SHP77 (cell line): ENCODE measurements at places on chromosomes 2 and 18.

DNA sequence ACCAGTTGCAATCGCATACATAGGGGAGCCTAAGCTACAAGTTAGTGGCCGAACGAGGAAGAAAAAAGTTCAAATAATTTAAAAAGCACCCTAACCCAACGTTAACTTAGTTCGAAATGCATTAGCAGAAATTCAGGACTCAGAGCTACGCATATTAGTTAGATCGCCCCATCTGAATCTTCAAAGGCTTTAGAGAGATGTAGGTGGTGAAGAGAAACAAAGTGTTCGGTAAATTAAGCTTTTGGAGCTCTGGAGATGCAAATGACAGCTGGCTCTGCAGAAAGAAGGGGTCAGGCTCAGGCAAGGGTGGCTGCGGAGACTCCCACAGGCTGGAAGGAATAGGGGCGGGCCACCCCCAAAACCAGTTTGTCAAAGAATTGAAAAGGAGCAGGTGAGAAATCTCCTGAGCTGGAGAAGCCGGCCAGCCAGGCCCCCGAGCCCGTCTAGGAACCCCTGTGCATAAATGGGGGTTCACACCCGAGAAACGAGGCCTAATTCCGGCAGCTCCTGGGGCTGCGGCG is 621 bp downstream of the TXNL1 start:
- no peak for DNase-seq

GRCh38 chr2:75807992-75808391 is 97.3 kb upstream of the GCFC2 start:
- no peak for DNase-seq

- no peak for DNase-seq
Measured at GRCh38 chr2:20868377-20868776, 45.5 kb upstream of the LDAH start.

GRCh38 chr2:85900366-85900765 is 11.6 kb upstream of the ST3GAL5 start:
- no peak for DNase-seq

DNA sequence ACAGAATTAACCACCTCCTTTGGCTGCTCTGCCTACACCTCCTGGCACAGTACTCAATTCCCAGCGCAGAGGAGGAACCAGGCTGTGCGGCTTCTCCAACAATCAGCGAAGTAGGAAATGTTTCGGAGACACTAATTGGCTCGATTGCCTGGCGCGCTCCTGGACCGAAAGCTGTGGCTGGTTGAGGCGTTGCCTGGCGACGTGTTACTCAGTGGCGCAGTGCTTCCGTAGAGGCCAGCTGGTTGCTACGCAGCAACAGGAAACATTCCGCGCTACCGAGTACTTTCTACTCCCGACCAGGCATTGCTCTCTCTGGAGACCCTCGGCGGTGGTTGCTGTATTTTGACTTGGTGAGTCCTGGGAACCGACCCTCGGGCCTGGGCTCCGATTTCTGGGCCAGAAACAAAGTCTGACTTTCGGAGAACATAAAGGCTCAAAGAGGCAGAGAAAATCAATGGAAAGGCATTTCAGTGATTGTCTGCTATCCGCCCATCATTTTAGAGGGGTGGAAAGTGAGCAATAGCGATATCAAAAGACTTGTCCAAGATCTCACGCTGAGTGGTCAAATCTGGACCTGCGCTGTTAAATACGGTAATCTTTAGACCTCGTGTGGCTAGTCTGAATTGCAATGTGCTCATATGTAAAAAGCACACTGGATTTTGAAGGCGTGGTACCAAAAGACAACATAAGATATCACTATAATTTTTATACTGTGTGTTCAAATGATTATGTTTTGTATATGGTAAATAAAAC is at the start of gene DNAH6:
TSS of gene DNAH6 (plus strand) at position 265 of the 753 bp plus-strand sequence. CDS start 1,329 bp downstream, outside the sequence.
- peak; percentile 96 for DNase-seq

DNA sequence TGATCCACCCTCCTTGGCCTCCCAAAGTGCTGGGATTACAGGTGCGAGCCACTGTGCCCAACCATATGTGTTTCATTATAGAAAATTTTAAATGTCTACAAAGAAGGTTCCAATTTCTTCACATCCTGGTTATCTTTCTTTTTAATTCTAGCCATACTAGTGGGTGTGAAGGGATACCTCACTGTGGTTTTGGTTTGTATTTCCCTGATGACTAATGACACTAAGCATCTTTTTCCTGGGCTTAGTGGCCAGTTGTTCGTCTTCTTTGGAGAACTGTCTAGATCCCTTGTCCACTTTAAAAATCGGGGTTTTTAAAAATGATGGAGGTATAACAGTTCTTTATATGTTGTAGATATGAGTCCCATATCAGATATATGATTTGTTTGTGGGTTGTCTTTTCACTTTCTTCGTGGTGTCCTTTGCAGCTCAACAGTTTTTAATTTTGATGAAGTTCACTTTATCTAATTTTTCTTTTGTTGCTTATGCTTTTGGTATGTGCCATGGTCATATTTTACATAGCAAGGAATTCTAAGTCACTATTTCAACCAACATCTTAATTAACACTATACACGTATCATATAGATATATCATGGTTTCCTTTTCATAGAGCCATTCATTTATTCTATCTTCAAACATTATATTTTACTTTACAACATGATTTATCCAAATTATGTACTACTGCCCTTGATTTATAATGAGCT is 135.0 kb upstream of the RIOK3 start:
- DNase-seq, result no peak

GRCh38 chr2:23199115-23199918 is 185.7 kb upstream of the KLHL29 start:
- DNase-seq, result peak; percentile 6

DNA sequence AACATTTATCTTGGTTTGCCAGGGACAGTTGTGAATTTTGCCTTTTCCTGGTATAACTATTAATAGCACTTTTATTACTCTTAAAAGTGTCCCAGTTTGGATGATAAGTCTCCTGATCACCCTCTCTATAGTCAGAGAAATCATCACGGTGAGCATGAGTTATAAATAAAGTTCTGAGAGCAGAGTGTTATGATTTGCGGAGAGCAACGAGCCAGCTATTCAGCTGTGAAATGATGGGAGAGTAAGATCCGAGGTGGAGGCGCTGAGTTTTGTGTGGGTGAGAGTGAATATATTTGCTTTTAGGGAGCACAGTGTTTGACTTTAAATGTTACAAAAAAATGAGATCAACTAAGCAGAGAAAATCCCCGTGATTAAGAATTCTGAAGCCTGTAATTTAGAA is 179.6 kb downstream of the DSC3 start:
- no peak for DNase-seq

- peak; percentile 49 for DNase-seq
Measured at GRCh38 chr18:25896178-25896780, 194.1 kb downstream of the SS18 start.

- no peak for DNase-seq
Measured at GRCh38 chr2:200296118-200296517, 10.4 kb upstream of the SPATS2L start.

DNA sequence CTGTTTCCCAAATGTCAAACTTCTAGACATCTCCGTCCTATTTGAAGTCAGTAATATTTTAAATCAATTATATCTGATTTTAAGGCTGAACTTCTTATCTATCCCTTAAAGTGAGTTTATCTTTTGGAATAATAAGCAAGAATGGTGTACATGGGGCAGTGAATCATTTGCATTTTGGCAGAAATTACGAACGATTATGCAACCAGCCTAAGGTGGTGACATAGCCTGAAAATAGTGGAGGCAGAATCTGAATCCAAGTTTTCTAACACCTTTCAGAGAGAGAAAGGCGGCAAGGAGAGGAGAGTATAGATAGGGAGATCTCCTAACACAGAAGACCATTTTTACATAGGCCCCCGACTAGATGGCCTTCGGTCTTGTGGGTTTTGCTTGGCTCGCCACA is 10.7 kb downstream of the ZBTB14 start:
- DNase-seq, result no peak

GRCh38 chr2:181185948-181186347 is 205.5 kb downstream of the UBE2E3 start:
- DNase-seq, result no peak

DNA sequence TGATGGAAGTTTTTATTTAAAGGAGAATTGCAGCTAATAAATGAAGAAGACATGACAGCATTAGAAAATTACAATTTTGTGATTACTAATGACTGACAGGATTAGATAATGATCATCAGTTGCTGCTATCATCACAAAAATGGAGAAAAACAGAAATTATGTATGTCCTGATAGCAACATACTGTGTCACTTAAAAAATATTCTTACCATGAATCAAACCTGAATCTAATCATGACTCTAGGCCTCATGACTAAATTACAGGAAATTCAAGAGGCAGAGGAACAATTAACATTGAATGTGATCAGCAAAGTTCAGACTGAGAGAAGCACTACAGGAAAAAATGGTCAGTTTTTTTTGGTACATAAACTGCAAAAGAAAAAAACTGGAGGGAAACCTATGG is 147.8 kb downstream of the PMAIP1 start:
- DNase-seq, result no peak

DNA sequence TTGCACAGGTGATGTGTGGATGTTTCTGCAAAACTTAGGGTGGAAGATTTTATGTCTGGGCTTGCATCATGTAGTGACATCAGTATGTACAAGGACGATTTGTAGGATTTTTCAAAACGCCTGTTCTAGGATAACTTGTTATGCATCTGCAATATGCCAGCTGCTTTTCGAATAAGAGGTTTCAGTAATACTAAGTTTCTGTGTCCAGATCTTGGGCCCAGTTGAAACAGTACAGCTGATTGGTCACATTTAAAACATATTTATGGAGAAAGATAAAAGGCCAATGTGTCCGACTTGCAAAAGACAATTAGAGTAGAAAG is 1.2 kb downstream of the PTPN4 start:
- no peak for DNase-seq

- DNase-seq, result no peak
Measured at GRCh38 chr2:33363325-33364298, 112.8 kb upstream of the RASGRP3 start.

- DNase-seq, result no peak
Measured at GRCh38 chr2:38494394-38494793, 108.3 kb downstream of the HNRNPLL start.

- no peak for DNase-seq
Measured at GRCh38 chr18:21004726-21005125, 106.9 kb downstream of the ROCK1 start.

DNA sequence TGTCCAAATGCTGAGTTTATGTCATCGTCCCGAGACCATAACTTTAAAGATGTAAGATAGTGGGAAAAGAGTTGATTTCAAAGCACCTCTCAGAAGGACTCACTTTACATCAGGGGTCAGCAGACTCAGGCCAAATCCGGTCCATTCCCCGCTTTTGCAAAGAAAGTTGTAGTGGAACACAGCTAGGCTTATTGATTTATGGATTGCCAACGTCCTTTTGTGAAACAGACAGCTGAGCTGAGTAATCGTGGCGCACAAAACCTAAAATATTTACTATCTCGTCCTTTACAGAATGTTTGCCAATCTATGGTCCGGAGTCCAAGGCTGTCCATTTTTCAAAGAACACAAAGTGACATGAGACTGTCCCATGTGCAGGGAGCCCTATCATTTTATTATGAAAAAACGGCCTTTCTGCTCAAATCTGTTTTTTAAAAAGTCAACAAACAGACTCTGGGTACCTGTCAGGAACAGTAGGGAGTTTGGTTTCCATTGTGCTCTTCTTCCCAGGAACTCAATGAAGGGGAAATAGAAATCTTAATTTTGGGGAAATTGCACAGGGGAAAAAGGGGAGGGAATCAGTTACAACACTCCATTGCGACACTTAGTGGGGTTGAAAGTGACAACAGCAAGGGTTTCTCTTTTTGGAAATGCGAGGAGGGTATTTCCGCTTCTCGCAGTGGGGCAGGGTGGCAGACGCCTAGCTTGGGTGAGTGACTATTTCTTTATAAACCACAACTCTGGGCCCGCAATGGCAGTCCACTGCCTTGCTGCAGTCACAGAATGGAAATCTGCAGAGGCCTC is at the start of gene IL1RN:
TSS of gene IL1RN (plus strand) at position 754 of the 801 bp plus-strand sequence. CDS start at position 781, 27 bp downstream.
- no peak for DNase-seq

- DNase-seq, result no peak
Measured at GRCh38 chr2:5592916-5593315, 99.3 kb upstream of the SOX11 start.

DNA sequence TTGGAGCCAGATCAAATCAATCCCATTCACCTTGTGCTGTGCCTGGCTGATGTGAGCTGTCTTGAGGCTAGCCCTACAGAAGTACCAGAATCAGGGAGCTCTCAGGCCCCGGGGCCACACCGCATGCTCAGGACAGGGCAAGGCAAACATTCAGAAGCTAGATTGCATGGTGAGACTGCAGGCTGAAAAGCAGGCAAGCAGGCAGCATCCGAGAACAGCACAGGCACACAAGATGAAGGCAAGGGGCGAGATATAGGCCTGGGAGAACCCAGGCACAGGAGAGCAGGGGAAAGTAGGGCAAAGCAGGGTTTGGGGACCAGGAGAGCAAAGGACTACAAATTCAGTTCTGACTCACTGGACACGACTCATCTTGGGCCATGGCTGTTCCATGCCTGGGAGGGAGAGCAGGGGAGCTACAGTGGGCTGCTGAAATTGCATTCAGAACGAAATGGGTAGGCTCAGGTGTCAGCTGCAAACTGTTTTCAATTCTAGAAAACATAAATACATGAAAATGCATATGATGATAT is 59.6 kb downstream of the GALNT14 start:
- DNase-seq, result no peak

- peak; percentile 4 for DNase-seq
Measured at GRCh38 chr2:175606010-175606841, 395.8 kb downstream of the LNPK start.

- DNase-seq, result no peak
Measured at GRCh38 chr2:240339411-240340360, 95.8 kb upstream of the GPC1 start.

- DNase-seq, result no peak
Measured at GRCh38 chr2:240601831-240602160, 15.3 kb downstream of the CAPN10 start.

- DNase-seq, result no peak
Measured at GRCh38 chr18:48962252-48962993, 11.7 kb upstream of the SMAD7 start.

GRCh38 chr2:44163777-44164176 is 4.9 kb upstream of the PPM1B start:
- DNase-seq, result no peak

DNA sequence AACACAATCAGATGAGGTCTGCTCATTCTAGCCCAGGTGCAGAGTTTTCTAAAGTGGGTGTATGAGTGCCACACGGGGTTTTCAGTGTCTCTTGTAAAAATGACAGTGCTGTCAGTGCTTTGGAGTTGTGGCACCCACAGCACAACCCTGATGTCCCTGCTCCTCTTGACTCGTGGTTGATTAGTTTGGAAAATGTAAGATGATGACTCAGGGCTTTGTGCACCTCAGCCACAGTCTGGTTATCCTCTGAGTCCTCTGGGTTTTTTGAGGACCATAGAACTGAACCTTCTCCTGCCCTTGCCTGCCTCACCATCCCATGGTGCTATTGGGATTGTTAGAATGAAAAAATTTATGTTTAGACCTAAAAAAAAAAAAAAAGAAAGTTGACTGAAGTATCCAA is 105.6 kb downstream of the MYO1B start:
- no peak for DNase-seq

- DNase-seq, result no peak
Measured at GRCh38 chr2:62569907-62570841, 64.2 kb upstream of the TMEM17 start.

- DNase-seq, result no peak
Measured at GRCh38 chr2:29601872-29602271, 319.5 kb downstream of the ALK start.

- DNase-seq, result no peak
Measured at GRCh38 chr18:9826685-9827084, 59.1 kb upstream of the TXNDC2 start.

- DNase-seq, result no peak
Measured at GRCh38 chr18:80202264-80202998, 44.9 kb downstream of the PARD6G start.
